ENCODE measurements at places on chromosomes 6 and 20. TPM values are rescaled to one million over a fixed set of nuclear protein-coding genes. Genes with fewer than 3 reads are reported as not detected.

Gene KCNQ2
- total RNA-seq = 0.38 TPM

- H3K27ac ChIP-seq = no peak overlapping the region
- no peaks in the 10 kb centered on the region for H3K27me3 ChIP-seq
Observed at GRCh38 chr6:36350681-36351571, 14.2 kb upstream of the BNIP5 start.

DNA sequence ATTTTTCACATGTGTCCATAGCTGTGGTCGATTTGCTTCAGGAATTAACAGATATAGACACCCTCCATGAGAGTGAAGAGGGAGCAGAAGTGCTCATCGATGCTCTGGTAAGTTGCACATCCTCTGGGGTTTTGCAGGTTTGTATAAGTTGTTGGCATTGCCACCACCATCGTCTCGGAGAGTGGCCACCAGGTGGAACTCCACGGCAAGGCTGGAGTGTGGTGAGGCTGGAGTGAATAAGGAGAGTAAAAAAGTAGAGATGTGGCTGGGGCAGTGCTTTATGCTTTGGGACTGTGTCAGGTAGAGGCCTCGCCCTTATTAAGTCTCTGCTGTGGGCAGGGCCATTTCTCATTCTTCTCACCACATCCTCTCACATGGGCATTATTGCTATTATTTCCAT lies 63.7 kb downstream of the CTNNBL1 start:
- DNase-seq = no peak
- peaks cover 15% of the 10 kb centered on the region for H3K36me3 ChIP-seq
- no peaks in the 10 kb centered on the region for H3K4me1 ChIP-seq
- no peak overlapping the region for H3K4me3 ChIP-seq
- no peak overlapping the region for H3K27ac ChIP-seq

DNA sequence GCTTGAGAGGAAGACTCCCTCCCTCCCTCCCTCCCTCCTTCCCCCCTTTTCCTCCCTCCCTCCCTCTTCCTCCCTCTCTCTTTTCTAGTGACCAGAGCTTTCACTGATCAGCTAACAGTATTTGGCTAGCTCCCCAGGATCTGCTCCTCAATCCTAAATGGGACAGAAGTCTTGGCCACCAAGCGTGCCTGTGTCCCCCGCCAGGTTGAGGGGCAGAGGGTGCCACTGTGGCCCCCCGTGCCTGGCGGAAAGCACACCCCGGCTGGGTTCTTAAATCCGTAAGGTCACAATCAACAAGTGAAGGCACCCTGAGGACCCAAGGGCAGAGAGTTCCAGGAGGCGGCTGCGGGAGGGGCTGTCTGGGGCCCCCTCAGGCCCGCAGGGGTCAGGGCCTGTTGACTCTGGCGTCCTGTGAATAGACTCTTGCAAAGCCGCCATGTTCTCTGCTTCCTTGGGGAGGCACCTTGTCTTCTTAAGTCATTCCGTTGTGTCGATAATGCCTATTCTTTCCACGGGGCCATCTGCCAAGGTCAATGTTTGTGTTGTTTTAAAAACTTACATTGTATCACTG lies 38.9 kb upstream of the STX16 start:
- no peak for DNase-seq
- H3K27ac ChIP-seq = no peak overlapping the region
- no peaks in the 10 kb centered on the region for H3K4me1 ChIP-seq
- no peaks in the 10 kb centered on the region for H3K36me3 ChIP-seq
- peaks cover 2% of the 10 kb centered on the region for H3K27me3 ChIP-seq

DNA sequence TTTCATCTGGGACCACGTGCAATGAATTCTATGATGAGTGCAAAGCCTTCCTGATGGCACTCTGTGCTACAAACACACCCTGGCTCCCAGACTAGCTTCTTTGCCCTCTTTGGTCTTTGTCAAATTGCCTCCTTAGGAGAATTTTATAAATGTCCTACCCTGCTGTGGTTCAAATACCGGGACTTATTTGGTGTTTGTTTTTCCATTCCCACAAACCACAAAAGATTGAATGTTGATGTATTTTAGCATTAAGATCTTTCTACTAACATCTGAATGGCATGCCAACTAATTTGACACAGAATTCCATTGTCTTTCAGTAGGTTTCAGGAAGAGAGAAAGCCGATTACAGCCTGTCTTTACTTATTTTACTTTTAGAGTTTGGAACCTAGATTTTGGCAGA lies 424.2 kb upstream of the SLC35B3 start:
- H3K27ac ChIP-seq = no peak overlapping the region
- no peaks in the 10 kb centered on the region for H3K27me3 ChIP-seq
- H3K4me1 ChIP-seq = no peaks in the 10 kb centered on the region
- DNase-seq = no peak
- H3K4me3 ChIP-seq = no peak overlapping the region

- no peak for DNase-seq
- no peak overlapping the region for H3K27ac ChIP-seq
- no peak overlapping the region for H3K4me3 ChIP-seq
- no peaks in the 10 kb centered on the region for H3K4me1 ChIP-seq
- no peaks in the 10 kb centered on the region for H3K27me3 ChIP-seq
Observed at GRCh38 chr6:44920952-44921491, 407.1 kb upstream of the RUNX2 start.

- no peaks in the 10 kb centered on the region for H3K36me3 ChIP-seq
- H3K27ac ChIP-seq = no peak overlapping the region
- DNase-seq = no peak
- H3K27me3 ChIP-seq = no peaks in the 10 kb centered on the region
- no peak overlapping the region for H3K4me3 ChIP-seq
Observed at GRCh38 chr6:119739769-119740168, 390.2 kb upstream of the MAN1A1 start.

Measured in thymus (tissue), 14 donors.